ENCODE measurements at places on chromosomes 7 and 10.
A peak's percentile ranks its signal among the peaks of the same experiment; 100 is the strongest.

DNA sequence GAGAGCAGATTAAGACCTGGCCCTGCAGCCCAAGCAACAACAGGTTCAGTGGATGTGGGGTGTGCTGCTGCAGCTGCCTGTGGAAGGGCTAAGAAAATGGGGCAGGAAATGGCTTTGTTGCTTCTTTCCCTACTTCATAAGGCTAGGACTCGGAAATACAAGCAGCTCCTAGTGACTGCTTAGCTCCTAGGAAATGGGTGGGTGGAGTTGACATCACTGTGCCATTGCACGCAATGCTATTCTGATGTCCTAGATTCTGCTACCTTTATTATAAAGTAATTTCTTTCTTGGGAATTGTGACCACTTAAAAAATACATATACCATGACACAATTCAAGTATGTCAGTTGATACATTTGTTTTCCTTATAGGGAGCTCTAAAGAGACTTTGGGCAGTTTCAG lies 155.8 kb downstream of the FANK1 start:
- no peak for ATAC-seq

GRCh38 chr7:136339464-136339863 lies 362.3 kb upstream of the MTPN start:
- ATAC-seq = no peak

DNA sequence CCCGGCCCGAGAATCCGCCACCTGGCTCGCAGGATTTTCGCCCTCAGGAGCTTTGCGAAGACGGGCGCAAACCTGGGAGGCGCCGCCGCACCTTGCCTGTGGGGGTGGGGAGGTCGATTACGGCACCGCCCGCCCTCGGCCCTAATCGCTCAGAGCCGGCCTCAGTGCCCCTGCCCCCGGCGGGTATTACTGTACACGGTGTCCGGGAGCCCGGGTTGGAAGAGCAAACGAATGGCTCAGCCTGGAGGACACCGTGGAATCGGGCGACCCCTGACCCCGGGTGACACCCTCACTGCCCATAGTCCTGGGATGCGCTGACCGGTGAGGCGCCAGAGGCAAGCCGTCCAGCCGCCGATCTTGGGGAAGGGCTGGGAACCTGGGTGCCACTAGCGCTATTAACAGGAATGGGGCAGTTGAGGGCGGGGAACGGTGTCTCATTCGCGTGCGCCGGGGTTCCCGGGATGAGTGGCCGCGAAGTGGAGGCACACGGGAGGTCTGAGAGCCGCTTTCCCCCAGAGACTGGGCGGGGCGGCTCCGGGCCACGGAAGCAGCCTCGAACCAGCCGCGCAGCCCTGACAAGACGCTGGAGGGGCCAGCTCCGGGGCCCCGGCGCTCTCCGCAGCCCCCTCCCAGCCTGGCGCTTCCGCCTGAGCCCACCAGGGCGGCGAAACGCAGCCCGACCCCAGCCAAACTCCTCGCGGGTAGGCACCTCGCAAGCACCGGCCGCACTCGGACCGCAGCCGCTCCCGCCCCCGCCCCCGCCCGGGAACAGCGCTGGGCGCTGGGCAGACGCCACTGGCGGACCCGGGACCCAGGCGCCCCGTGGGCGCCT lies 167.5 kb downstream of the NRF1 start:
- no peak for ATAC-seq

- ATAC-seq = no peak
These were observed 144.0 kb upstream of the RET start for GRCh38 chr10:42932735-42933447.

- no peak for ATAC-seq
These were observed 12.5 kb downstream of the PSAP start for GRCh38 chr10:71838264-71839211.

- no peak for ATAC-seq
These were observed 3.1 kb upstream of the LDB3 start for GRCh38 chr10:86665218-86665607.

DNA sequence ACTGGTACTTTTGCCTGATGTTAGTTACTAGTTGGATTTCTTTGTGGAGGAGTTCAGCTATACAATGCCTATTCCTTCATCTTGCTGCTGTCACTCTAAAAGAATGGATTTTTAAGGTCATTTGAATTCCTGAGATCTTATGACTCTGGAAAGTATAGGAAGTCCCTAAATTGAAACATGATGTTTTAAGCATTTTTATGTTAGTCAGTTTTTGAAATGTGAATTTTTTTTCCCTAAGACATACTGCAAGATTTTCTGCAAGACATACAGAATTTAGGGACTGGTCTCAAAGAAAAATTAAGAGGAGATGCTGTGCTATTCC lies 355.8 kb downstream of the SUGCT start:
- ATAC-seq = peak; percentile 47

DNA sequence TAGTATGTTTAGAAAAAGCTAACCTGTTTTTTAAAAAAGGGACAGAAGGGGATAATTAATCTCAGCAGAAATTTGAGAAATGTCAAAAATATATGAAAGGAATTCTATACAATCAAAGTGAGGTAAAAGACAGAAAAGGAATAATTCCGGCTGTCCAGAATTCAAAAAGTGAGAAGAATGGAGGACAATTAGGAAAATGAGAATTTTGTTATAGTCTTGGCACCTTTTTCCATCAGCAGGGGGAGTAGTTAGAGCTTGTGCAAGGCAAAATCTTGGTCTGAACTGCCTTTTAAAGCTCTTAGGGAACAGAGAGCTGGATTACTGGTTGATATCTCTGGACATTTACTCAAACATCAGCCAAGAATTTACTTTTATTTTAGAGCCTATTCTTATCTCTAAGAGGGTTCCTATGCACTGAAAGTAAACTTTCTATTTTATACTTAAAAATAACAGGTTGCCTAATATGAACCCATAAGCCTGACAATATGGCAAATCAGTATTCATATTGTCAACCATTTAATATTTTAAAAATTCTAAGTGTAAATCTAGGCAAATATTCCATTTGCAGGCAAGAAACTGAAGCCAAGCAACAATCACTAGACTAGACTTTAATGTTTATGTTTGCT lies 185.6 kb downstream of the ANK3 start:
- ATAC-seq = peak; percentile 67

DNA sequence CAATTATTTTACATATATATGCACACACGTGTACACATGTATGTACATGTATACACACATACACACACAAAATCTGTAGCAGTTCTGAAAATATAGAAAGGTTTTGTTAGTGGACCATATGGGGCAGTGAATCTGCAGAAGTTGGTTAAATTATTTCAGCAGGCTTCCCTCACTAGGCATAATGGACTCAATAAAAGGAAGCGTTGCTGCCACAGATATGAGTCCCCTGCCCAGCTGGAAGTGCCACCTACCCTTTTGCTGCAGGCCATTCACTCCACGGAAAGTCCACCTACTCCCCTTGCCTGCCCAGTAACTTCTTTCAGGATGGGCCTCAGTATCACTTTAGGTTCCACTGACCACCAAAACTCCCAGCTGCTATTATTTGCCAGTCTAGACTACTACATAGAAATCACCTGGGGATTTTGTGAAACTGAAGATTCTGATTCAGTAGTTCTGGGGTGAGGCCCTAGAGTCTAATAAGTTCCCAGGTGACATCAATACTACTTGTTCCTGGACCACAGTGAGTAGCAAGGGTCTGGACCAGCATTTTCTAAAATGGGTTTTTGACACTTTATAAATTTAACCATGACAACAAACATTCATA lies 29.3 kb upstream of the CROT start:
- ATAC-seq = peak; percentile 7

- no peak for ATAC-seq
These were observed 4.4 kb upstream of the RFC2 start for GRCh38 chr7:74258639-74259038.

DNA sequence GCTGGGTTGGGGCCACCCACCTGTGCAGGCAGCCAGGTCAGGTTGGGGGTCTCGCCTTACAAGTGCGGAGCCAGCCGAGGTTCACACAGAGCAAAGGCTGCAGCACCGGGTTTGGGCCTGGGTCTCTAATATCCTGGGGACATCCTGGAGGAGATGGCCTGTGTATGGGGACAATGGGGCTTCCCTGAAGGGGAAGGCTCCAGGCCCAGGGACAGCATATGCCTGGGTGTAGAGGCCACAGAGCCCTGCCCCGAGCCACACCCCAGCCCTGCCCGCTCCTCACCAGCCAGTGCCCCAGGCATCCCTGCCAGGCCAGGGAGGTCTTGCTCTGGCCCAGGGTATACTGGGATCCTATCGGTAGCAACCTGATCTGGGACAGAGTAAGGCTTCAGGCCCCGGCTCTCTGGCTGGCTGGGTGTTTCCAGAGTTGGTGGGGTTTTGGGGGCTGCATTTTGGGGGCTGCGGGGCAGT lies 9.1 kb downstream of the TTYH3 start:
- ATAC-seq = peak; percentile 26

DNA sequence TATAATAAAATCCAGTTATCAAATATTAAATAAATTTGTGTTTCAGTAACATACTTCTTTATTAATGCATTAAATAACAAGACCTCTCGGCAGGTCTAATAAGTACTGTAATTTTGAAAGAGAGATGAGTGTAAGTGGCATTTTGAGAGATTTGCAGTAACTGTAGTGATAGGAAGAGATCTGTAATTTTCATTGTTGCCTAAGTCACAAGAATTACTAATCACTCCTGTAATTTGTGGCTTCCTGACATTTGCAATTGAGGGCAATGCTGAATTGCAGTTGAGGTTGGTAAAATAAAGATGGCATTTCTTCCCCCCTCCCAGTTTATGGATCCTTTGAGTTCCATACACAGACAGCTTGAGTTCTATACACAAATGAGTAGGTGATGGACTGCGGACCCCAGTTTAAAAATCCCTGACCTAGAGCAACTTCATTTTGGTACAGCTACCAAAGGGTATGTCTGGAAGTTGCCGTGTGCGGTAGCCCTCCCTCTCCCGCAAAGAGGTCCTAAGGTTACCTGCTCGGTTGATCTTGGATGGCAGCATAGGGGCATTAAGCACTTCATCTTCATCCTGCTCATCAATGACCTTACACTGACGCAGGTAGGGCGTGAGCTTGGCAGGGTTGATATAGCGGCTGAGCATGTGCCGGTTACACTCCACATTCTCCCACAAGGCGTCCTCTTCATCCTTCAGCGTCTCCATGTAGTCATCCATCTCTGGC lies 96.4 kb downstream of the CARD11 start:
- ATAC-seq = no peak

DNA sequence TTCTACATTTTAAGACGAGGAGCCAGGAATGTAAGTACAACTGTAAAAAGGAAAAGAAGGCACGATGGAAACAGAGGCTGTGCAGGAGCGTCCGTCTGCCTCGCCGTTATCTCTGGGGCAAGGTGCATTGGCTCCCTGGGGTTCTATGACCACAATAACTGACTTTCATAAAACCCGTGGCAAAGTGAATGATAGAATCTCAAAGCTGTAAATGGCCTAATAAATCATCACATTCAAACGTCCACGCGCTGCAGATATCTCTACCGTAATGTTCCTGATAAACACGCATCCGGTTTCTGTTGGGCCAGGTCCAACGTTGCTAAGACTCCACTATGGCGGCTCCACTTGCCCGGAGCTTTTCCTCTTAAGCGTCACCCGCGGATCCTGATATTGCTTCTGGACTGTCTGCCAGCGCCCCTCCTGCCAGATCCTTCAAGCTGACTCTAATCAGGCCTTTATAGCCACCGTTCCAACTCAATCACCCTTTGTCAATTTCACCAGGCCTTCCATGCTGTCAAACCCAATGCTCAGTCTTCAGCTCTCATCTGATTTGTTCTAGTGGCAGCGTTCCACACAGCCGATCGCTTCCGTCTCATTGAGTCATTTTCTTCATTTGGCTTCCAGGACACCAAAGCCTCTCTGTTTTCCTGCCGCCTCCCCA lies 265.6 kb upstream of the FOXK1 start:
- no peak for ATAC-seq

DNA sequence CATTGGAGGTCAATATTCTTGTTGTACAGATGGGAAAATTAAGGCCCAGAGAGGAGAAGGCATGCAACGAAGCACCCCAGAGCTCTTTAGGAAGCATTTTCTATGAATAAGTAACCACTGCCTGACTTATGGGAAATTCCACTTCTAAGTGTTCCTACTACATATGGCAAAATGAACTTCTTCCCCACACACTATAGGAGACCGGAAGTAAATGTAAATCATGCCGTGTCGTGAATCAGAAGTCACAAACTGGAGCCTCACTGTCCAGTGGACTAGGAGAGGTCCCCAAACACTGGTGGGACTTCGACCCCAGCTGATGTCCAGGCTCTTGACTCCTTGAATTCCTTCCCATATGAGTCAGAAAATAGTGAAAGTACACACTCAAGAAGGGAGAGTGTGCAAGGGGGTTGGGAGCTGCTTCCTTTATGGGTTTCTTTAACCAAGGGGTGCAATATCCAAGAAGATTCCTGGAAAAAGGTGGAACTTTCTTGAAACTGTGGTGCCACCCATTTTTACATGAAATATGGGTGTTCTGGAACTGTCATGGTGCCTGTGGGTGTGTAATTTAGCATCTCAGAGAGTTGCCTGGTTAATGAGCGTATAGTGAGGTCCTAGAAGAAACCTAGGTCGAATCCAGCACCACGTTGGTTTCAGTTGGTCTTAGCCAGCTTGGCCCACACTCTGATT lies 6.7 kb downstream of the RASSF4 start:
- no peak for ATAC-seq

Data from SK-N-SH treated with all-trans-retinoic acid at 6 μM for 48 hours (cell line).